HT1080 (cell line): ENCODE measurements at places on chromosomes 6 and 20.

DNA sequence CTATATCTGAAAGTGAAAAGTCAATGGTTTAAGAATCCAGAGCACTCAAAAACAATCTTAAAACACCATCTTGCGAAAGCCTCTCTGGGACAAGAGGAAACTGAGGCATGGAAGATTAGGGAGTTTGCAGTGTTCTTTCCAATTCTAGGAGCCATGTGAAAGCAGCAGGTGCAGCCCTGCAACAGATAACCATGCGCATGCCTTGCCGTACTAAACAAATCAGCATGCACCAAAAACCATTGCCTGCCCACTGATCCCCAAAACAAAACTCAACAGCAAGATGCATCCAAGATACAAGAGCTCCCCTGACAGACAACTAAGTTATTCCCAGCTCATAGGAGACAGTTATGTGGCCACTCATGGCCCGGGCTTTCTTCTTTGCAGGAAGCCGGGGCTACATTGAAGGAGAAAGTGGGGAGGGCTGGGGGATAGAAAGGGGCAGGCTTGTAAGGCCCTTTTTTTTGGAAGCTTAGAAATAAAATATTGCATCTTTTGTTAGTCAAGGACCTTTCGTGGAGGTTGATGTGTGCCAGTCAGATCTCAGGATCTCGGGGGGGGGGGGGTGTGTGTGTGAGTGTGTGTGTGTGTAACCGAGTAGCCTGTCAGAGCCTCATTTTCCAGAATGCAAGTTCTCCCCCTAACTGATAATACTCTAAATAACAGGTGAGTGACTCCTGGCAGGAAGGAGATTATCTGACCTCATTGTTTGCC is 178.4 kb downstream of the MBOAT1 start:
- no peak for DNase-seq

DNA sequence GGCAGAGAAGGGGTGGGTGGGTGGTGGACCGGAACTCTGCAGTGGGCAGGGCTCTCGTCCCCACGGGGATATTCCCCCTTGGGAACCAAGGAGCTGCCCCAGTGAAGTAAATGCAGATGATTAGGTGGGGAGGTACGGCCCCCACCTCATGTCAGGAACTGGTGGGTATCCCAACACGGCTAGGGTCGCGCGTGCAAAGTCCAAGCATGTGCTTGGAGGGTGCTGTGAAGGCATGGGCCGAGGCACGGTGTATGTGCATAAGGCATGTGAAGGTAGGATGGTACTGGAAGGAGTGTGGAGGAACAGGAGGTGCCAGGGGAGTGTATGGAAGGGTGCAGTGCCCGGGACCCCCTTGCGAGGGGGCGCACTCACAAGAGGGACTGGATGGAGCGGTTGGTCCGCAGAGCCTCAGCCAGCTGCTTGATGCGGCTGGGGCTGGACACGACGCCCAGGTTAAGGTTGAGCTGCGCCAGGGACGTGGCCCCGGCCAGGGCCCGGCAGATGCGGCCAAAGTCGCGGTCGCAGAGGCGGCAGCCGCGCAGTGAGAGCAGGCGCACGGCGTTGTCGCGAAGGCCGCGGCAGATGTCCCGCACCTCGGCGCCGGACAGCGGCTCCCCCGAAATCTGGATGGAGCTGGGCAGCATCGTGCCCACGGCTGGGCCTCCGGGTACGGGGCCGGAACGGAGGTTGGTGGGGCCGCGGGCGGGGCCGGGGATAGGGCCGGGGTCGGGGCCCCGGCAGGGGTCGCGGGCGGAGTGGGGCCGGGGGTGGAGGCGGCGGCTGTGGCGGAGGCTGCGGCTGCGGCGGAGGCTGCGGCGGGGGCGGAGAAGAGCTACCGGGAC is 783 bp downstream of the LRRC73 start:
- no peak for DNase-seq

GRCh38 chr6:6008648-6009421 is 2.1 kb upstream of the NRN1 start:
- peak; percentile 30 for DNase-seq

- DNase-seq = no peak
These were observed 46.2 kb downstream of the PROKR2 start for GRCh38 chr20:5270603-5271002.

DNA sequence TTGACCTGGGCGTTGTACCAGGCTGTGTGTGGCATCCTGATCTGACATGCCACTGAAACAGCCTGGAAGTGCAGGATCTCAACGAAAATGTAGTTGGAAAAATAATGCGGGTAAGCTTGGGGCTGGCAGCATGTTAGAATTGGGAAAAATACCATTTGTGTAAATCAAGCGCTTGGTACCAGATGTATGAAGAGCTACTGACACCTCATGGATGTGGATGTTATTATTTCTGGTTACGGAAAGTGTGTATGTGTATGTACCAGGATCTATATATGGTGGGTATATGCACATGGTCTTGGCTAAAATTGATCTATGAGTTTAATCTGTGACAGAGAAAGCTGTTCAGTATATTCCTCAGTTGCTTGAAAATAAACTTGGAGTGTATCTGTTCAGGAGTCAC is 22.7 kb downstream of the HIVEP1 start:
- no peak for DNase-seq

GRCh38 chr6:169250660-169251059 is 3.0 kb downstream of the THBS2 start:
- peak; percentile 91 for DNase-seq

DNA sequence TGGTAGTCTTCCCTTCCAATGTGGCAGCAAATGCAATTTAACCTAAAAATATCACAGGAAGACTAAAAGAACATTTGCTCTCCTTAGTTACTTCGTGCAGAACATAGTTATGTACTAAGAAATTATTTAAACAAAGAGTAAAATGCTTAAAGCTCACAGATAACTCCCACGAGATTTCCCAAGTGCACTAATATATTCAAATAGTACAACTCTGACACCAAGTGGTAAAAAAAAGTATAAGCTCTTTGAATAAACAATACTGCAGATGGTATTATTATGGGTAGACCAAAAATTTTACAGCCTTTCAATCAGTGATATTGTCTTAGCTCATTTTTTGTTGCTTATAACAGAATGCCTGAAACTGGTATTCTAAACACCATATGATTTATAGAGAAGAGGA is 52.8 kb upstream of the FILIP1 start:
- DNase-seq = no peak

- DNase-seq = no peak
These were observed 30.3 kb downstream of the OR2J2 start for GRCh38 chr6:29200767-29201662.

DNA sequence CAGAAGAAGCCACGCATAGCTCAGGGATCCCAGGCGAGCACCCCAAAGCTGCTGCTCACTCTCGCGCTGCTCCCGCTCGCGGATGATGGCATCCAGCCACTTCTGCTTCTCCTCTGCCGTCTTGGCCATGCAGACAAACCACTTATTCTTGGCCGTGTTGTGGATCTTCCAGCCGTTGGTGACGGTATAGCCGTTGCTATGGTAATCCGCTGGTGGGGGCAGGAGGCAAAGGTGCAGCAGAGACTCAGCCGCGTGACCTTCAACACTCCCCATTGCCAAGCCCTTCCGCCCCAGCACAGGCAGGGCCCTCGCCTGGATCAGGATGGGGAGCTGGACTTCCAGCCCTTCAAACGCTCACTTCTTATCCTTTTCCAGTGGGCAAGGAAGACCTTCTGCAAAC is 136.9 kb downstream of the PREX1 start:
- no peak for DNase-seq

DNA sequence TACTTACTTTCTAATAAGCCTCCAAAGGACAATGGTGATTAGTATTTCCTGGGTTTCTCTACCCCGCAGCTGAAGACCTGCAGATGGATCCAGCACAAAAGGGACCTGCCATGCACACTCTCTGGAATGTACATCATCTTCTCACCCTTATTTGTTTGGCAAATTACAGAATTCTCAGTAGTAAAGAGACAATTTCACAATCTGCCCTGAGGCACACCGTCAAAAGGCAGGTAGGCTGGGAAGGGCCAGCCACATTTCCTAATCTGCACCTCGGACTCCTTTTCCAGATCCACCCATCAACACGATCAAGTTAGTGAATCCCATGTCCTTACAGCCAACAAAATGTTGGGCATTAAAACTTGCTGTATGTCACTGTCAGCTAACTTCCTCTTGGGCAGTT is 4.9 kb downstream of the OVOL2 start:
- DNase-seq = no peak

DNA sequence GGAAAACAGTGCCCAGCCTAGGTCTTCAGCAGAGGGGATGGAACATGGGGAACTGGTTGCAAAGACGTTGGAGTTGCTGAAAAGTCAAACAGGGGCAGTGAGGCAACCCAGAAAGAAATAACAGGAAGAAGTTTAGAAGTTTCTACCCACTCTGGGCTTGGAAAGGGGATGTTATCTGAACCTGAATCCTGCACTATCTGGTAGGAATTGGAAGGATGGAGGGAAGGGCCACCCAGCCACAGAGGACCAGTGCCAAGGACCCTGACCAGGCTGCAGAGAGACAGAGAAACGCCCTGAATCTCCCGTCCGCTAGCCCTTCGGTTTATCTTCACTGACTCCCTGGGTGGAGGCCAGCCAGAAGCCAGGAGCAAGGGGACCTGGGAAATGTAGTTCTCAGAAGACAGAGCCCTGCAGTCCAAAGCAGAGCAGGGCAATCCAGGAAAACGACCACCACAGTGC is 217.3 kb upstream of the RREB1 start:
- no peak for DNase-seq

DNA sequence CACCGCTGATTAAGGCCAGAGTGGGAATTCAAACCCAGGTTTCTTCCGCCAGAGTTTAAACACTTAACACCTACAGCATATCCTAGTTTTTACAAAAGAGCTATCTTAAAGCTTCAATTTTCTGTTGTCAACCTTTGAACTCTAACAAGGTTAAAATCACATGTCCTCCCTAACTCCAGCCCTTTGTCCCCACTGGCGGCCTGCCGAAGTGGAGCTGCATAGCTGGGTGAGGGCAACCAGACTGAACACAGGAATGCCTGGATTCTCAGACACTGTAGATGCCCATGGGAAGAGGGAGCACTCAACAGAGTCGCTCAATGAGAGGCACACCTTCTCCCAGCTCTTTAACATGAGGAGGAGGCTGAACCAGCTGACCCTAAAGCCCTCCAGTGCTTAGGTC is 59.1 kb downstream of the LRFN2 start:
- DNase-seq = no peak

GRCh38 chr20:53971096-53971683 is 99.2 kb downstream of the BCAS1 start:
- no peak for DNase-seq

GRCh38 chr6:121274666-121275295 is 59.5 kb downstream of the TBC1D32 start:
- DNase-seq = no peak

- DNase-seq = peak; percentile 18
These were observed 46.7 kb downstream of the MAP1LC3A start for GRCh38 chr20:34604980-34605788.

GRCh38 chr6:33490198-33490597 is 35.8 kb downstream of the ZBTB9 start:
- peak; percentile 13 for DNase-seq

DNA sequence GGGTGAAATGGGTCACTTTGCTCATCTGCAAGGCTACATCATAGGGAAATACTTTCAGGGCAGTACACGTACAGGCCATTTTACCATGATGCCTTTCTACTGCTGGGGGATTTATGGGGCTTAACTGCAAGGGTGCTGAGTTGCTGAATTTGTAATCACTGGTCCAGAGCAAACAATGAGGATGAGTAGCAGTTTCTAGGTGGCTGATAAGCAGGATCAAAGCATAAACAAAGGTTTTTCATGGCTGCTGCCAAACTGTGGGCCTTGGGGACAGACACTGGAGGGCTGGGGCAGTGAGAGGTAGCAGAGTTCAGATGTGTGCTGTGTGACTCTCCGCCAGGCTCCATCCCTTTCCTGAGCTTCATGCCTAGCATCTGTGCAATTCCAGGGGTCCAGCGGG is 68.3 kb downstream of the CNBD2 start:
- DNase-seq = no peak

DNA sequence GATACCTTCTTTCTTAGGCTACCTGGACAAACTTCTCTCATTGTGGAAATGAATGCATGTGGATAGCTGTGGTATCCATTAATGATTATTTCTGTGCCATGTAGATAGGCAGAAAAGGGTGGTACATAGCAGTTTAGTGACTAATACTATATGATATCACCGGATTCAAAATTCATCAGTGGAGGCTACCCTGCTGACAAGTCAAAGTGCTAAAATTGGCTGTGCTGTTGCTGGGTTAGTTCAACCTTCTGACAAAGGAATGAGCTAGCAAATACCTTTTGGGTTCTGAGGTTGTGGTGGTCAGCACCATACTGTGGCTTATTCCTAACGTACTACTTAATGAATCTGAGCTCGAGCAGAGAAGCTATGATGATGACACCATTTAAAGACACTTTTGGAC is 109.1 kb downstream of the TFAP2B start:
- peak; percentile 13 for DNase-seq

DNA sequence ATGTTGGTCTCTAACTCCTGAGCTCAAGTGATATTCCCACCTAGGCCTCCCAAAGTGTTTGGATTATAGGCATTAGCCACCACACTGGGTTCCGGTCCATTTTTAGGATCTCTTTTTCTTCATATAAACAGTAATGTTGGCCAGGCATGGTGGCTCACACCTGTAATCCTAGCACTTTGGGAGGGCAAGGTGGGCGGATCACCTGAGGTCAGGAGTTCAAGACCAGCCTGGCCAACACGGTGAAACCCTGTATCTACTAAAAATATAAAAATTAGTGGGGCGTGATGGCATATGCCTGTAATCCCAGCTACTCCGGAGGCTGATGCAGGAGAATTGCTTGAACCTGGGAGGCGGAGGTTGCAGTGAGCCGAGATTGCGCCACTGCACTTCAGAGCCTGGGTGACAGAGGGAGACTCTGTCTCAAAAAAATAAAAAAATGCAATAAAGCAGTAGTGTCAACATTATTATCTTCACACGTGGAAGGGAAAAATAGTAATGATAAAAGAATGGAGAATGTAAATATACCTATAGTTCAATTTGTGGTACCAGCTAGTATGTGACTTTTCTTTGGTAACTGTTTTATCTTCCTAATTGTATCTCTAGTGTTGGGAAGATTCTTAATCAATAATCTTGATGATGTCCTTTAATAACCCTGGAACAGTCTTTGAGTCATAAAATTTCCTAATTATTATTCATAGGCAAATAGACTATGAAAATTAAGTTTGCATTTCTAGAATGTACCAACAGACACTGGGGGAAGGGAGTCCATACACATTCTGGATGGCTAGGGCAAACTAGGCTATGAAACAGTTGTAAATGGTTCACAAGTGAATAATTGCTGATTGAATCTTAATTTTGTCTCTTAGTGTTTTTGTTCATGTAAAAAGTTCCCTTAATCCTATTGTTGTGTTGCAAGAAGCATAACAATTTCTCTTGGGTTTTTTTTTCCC is 3.6 kb downstream of the PARD6B start:
- no peak for DNase-seq
